Testis (tissue), 5 donors: ENCODE measurements at places on chromosomes 3 and 15. TPM values are rescaled to one million over a fixed set of nuclear protein-coding genes. Genes with fewer than 3 reads are reported as not detected.

CFAP92 gene
- polyA plus RNA-seq, result 62.0 TPM

MAGI1 gene
- 60.4 TPM for polyA plus RNA-seq

TMCO5A gene
- 100 TPM for polyA plus RNA-seq

CADM2 gene
- polyA plus RNA-seq, result 1.3 TPM

DNA sequence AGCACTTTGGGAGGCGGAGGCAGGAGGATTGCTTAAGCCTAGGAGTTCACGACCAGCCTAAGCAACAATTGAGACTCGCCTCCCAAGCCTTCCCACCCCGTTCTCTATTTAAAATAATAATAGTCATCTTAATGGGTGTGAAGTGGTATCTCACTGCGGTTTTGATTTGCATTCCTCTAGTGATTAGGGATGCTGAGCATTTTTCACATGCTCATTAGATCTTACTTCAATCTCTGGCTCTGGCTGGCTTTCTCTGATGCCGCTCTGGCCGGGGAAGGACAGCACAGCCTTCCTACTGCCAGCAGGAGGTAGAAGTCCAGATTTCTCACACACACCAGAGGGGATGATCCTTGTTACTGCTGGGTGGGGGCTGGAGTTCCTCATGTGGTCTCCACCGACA is 7.4 kb upstream of the EIF4A2 start:
- no peak for DNase-seq

DNA sequence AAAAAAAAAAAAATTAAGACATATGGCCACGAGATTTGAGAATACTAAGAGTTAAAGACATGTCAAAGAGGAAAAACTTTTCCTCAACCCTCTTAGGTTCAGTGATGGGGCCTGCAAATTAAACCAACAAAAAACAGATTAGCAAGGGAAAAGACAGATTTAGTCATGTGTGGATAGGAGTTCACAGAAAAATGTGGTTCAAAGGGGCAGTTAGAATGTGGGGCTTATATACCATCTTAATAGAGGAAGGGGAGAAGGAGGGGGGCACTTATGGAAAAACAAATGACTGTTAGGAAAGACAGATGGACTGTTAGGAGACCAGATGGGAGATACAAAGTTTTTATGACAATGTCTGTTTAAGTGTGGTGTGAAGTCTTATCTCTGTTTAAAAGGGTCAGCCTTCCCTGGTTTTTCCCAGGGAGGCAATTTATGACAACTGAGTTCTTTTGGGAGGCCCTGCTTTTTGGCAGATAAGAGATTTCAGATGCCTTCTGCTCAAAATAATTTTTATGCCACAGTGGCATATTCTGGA is 68.7 kb upstream of the FURIN start:
- no peak for DNase-seq

GRCh38 chr3:138625707-138626365 is 17.3 kb downstream of the FAIM start:
- no peak for DNase-seq

GRCh38 chr15:65323071-65323511 is 18.6 kb downstream of the RNU5B-1 start:
- DNase-seq, result peak; percentile 85

GRCh38 chr3:138455801-138456716 is 21.6 kb downstream of the ESYT3 start:
- DNase-seq, result peak; percentile 10

DNA sequence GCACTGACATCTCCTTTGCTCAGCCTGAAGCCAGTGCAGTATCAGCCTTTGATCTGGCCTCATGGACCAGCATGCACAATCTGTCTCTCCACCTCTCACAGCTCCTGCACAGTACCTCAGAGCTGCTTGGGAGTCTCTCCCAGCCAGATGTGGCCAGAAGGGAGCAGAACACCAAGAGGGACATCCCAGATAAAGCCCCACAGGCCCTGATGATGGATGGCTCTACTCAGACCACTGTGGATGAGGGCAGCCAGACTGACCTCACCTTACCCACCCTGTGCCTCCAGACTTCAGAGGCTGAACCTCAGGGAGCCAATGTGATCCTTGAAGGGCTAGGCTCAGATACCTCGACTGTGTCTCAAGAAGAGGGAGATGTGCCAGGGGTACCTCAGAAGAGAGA is 44.4 kb downstream of the CDAN1 start:
- DNase-seq, result no peak

DNA sequence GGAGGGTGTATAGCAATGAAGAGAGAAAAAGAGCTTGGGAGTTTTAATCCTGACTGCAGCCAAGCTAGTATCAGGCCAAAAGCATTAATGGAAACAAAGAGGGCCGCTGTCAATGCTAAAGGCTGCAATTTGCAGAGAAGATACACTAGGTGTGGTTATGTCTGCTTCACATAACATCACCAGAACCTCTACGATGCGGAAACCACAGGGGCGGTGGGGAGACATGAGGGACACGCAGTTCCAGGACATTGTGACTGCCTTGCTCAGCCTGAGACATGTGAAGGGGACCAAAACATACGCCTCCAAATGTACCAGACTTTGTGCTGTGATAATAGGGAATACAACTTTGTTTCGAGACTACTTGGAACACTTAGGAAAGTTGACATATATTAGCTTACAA is 88.4 kb downstream of the APBA2 start:
- DNase-seq, result no peak

GRCh38 chr15:89114990-89115389 is 26.7 kb downstream of the ABHD2 start:
- peak; percentile 57 for DNase-seq

- no peak for DNase-seq
These were observed 14.4 kb upstream of the HTR3E start for GRCh38 chr3:184082465-184082864.

- DNase-seq, result peak; percentile 84
These were observed 44.8 kb downstream of the CYP11A1 start for GRCh38 chr15:74322558-74323180.

GRCh38 chr15:77569729-77570125 is 63.0 kb downstream of the LINGO1 start:
- DNase-seq, result no peak
